ENCODE measurements at places on chromosomes 16 and 17. TPM values are rescaled to one million over a fixed set of nuclear protein-coding genes. Genes with fewer than 3 reads are reported as not detected.

CDRT15 gene
- not detected for total RNA-seq

PRSS8 gene
- 608 TPM for total RNA-seq

TPSB2 gene
- 14.9 TPM for total RNA-seq

KRTAP4-5 gene
- total RNA-seq = not detected

- DNase-seq = no peak
Measured at GRCh38 chr17:61335105-61335844, 64.4 kb upstream of the TBX2 start.

DNA sequence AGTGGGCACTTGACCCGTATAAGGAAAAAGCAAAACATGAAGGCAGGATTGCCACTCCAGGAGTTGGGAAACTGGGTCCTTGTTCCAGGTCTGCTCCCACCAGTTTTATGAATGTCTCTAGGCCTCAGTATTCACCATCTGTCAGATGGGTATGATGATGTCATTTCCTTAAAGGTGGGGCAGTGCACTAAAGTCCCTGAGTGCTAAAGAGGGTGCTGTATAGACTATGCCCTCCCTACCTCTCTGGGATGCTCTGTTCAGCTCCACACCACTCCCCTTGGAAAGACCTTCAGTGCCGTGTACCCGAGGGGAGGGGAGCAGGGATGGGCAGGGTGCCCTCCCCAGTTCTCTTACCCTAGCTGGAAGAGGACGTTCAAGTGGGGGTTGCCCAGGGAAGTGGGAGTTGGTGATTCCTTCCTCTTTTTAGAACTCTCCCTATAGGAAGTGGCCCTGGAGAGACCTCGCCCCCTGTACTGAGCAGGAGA is 2.2 kb downstream of the LASP1 start:
- DNase-seq = no peak

DNA sequence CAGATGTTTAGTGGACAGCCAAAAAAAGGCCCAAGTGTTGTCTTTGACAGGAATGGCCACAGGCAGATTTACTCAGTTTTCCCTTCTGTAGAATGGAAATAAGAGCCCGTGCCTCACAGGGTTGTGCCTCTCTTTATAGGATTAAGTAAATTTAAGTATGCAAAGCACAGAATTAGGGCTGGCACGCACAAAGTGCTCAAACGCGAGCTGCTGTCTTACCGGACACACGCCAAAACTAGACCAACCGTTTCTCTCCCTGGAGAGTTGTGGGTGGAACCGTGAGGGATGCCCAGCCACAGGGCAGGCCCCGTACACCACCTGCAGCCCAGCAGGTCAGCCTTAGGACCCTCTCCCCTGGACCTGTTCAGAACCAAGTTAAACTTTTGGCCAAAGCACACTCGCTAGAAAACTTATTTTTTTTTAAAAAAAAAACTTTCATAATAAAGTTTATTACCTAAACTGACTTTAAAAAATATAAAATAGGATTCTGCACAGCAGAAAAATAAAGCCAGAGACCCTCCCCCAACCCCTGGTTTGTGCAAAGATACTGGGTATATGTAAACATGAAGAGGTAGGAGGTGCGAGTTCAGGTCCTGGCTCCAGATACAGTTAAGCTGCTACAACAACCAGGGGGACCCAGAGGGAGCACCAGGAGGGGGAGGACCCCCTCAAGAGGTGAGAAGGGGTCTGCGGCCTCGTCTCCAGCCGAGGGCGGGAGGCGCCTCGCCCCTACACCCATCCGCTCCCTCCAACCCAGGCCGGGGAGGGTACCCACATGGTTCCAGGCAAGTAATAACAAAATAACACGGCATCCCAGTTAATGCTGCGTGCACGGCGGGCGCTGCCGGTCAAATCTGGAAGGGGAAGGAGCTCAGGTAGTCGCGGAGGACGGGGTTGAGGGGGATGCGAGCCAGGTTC is 1.8 kb downstream of the SOCS1 start:
- no peak for DNase-seq

- no peak for DNase-seq
Measured at GRCh38 chr17:63481488-63481870, 4.6 kb downstream of the ACE start.

DNA sequence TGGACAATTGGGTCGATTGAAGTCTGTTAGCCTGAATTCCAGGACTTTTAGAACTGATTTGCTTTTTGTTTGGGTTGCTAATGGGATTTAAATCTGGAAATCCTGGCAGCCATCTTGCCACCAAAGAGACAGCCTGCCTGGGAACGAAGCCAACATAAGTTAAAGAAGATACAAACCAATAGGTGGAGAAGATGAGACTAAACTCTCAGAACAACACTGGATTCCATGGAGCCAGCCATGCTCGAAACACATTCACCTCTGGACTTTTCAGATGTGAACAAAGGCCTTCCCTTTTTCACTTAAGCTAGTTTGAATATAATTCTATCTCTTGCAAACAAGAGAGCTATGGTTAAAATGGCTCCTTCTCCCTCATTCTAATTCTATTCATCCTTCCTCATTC is 135.9 kb downstream of the TOX3 start:
- no peak for DNase-seq

GRCh38 chr17:36088670-36089338 is 1.1 kb downstream of the CCL3 start:
- no peak for DNase-seq

- no peak for DNase-seq
Measured at GRCh38 chr16:30876867-30877266, 17.0 kb downstream of the BCL7C start.

GRCh38 chr17:72671016-72671415 is 421.5 kb downstream of the SLC39A11 start:
- DNase-seq = no peak

DNA sequence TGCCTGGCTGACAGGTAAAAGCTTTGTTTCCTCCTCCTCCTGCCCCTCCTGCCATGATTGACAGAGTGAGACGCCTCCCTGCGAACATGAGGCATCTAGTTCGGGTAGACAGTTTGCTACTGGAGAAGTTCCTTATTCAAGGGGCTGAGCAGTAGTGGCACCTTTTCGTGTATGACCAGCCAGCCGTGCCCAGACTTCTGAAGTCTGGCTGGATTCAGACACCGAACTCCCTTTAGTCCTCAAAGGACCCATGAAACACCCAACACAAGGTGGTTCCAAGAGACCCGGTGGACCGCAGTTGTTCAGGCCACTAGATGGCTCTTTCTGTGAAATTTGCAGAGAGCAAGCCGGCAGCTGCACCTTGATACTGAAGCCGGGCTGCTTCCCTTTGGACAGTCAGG is 192.8 kb downstream of the XYLT1 start:
- peak; percentile 70 for DNase-seq

GRCh38 chr16:31333686-31334649 is 21.0 kb upstream of the ITGAX start:
- DNase-seq = peak; percentile 47

GRCh38 chr16:88360999-88361398 is 21.8 kb upstream of the ZNF469 start:
- DNase-seq = no peak

GRCh38 chr16:1045310-1045992 is 27.1 kb upstream of the SSTR5 start:
- no peak for DNase-seq

All from Peyer's patch (tissue), 4 donors.